ENCODE measurements at places on chromosomes 7 and 10. TPM values are rescaled to one million over a fixed set of nuclear protein-coding genes. Genes with fewer than 3 reads are reported as not detected.
A peak's percentile ranks its signal among the peaks of the same experiment; 100 is the strongest.

GRCh38 chr10:44966816-44967509 is 7.4 kb downstream of the RASSF4 start:
- no peak for DNase-seq

DNA sequence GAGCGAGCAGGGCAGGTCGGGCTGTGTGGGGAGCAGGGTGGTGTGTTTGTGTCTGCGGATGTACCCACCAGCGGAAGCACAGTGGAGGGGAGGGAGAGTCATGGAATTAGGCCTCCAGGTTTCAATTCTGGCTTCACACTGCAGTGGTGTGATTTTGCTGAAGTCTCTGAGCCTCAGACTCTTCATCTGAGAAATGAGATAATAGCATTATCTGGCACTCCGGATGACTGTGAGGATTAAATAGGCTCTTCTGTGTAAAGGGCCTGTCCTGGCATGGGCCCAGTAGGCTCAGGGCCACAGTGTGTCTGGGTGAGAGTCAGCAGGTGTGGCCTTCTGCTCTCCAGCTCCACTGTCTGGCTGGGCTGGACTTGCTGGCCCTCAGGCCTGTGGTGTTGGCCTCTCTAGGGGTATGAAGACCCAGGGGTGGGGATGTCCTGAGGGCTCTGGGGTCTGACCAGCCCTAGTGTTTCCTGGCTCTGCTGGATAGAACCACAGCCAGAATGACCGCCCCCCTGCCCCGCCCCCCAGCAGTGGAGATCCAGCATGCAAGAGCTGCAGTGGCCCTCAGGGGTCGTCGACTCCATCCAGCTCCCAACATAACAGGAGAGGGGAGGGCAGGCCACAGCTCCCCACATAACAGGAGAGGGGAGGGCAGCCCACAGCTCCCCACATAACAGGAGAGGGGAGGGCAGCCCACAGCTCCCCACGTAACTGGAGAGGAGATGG is 178.6 kb downstream of the RPS24 start:
- no peak for DNase-seq

DNA sequence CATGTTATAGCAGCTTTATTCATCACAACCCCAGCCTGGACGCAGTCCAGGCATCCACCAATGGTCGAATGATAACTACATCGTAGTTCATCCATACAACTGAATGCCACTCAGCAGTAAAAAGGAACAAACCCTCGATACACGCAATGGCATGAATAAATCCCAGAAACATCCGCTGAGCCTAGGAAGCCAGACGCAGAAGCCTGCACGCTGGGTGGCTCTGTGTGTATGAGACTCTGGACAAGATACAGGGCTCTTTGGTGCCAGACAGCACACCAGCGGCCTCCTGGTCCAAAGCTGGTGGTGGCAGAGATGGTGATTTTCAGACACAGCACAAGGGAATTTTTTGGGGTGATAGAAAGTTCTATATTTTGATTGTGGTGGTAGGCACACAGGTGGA is 10.0 kb upstream of the CRYGN start:
- no peak for DNase-seq

GRCh38 chr7:112580717-112581435 is 100.1 kb downstream of the LSMEM1 start:
- no peak for DNase-seq

GRCh38 chr7:96636342-96636860 is 73.2 kb downstream of the SEM1 start:
- DNase-seq = no peak

- DNase-seq = no peak
These were observed 55.7 kb downstream of the ST7 start for GRCh38 chr7:117008886-117009531.

- DNase-seq = no peak
These were observed 5.1 kb downstream of the SLC29A4 start for GRCh38 chr7:5287802-5288201.

GRCh38 chr10:45602082-45602730 is 70.4 kb downstream of the ZFAND4 start:
- DNase-seq = no peak

GRCh38 chr7:81447351-81447952 is 322.4 kb downstream of the HGF start:
- DNase-seq = no peak

DNA sequence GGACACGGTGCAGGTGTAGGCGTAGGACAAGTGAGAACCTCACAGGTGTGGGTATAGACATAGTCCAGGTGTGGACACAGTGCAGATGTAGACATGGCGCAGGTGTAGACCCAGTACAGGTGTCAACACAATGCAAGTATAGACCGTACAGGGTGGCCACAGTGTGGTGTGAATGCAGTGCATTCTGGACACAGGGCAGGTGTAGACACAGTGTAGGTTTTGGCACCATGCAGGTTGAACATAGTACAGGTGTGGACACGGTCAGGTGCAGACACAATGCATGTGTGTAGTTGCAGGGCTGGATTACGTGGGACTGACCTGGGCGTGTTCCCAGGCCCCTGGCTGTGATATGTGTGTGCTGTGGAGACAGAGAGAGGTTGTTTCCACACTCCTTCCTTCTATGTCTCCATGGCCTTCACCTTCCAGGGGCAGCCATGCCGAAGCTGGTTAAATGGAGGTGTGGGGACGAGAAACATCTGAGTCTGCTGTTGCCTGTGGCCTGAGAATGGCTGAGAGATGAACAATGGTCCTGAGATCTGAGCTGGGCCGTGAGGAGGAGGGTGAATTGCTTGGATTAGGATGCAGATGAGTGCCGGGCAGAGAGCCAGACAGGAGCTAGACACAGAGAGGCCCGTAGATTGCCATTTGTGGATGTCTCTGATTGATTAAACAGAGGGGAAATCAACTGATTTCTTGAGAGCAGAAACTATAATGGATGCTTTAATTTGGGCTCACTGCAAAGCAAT is 343.9 kb upstream of the SHH start:
- DNase-seq = no peak

DNA sequence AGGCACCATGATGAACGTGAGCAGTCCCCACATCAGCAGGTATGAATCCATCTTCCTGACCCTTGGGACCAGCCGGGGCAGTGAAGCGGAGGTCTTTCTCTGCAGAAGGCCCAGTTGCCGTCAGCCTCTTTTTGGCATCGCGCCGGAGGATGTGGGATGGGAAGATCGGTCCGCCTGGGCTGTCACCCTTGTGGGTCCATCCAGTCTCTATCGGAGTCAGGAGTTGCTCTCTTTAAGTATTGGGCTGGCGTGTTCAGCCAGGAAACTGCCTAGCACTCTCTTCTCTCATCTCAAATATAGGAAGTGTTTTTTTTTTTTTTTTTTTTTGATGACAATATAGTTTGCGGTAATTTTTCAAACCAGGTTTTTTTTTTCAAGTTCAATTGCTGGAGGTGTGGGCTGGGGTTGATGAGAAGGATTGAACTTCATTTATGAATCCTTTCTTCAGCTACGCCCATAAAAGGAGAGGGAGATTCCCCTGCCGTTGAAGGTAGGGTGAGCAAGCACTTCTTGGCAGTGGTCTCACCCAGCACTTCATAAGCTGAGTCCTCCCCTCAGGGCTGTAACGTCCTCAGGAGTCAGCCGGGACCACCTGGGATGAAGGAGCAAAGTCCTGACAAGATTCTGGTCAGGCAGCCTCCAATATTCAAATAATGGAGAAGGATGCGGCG is at the start of gene IL2RA:
Gene IL2RA, minus strand, starts transcription at position 267 of the 671 bp plus-strand sequence. Its CDS starts 216 bp downstream, at position 51.
- DNase-seq = peak; percentile 48

DNA sequence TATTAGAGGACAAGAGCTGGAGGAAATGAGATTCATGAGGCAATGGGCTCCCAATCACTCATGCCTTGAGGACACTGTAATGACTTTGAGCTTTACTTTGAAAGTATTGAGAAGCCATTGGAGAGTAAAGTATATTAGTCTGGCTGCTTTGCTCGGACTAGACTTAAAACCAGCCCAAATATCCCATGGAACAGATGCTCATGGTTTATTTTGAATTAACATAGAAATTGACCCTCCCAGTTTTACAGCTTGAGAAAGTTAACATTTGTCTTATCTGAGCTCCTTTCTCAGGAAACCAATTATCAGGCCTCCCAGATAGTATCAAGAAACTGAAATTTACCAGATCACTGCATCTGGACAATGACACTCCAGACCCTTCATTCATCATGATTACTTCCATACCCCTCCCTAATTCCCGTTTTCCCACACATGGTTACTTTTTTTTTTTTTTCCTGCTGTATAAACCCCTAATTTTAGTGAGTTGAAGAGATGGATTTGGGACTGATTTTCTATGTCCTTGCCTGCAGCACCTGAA is 270.8 kb upstream of the SMIM30 start:
- DNase-seq = no peak

GRCh38 chr10:42926843-42927242 is 144.2 kb downstream of the BMS1 start:
- no peak for DNase-seq

DNA sequence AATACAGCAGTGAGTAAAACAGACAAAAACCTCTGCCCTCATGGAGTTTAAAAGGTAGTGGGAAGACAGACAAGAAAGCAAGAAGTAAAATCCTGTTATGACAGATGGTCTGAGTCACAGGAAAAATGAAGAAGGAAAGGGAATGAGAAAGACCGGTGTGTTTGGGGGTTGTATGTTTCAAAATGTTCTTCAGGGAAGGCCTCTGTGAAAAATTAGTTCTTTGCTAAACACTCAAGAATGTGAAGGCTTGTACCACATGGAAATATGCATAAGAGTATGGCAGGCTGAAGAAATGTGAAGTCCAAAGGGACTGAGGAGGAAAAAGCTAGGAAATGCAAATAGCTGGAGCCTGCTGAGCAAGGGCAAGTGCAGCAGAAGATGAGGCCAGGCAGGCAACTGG is 315.9 kb upstream of the SEMA3A start:
- no peak for DNase-seq

DNA sequence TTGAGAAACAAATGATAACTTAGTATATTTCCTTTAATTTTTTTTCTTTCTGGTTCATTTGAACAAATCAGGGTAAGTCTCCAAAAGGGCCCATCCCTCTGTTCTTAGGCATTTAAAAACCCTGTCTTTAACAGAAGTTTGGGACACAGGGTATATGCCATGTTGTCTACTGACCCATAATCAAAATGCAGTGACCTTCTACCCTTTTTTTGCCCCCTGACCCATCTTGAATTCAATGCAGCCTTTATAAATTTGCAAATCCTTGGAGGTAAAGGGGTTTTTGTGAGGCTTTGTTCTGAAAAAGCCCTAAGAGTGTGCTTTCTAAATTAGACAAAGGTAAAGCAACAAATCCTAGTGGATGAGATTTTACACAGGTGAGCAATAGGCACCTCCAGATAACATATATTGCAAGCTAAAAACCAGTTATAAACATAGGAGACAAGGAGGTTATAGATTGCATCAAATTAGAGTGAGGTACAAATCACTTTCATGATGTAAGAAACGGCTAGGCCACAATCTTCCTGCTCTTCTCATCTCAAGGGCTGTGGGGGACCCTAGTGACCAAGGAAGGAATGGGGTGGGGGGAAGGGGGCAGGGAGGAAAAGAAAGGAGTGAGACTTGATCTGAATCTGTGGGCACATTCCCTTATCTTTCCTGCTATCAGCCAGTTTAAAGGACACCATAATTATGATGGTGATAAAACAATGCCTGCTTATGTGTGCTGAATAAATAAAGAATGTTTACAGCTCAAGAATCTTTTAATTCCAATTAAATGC is 2.7 kb downstream of the SKIDA1 start:
- DNase-seq = no peak

GRCh38 chr7:149670288-149670687 is 103.1 kb downstream of the ZNF467 start:
- no peak for DNase-seq

GRCh38 chr7:107430057-107430456 is 39.8 kb upstream of the GPR22 start:
- DNase-seq = no peak

- DNase-seq = peak; percentile 32
These were observed 193.7 kb downstream of the RNLS start for GRCh38 chr10:88389456-88389855.

GRCh38 chr7:66452165-66452564 is 176.5 kb upstream of the KCTD7 start:
- no peak for DNase-seq

Gene FZD1
- polyA plus RNA-seq = not detected

Gene KIAA1549
- polyA plus RNA-seq = not detected

Gene LRIT1
- not detected for polyA plus RNA-seq

Gene OPN1SW
- polyA plus RNA-seq = not detected

Gene GIMAP8
- polyA plus RNA-seq = 0.07 TPM

Gene MUC12
- not detected for polyA plus RNA-seq

Gene CDC14C
- not detected for polyA plus RNA-seq

Gene NEUROD6
- polyA plus RNA-seq = not detected

Gene STRA8
- polyA plus RNA-seq = not detected

Gene TRPV6
- not detected for polyA plus RNA-seq

Gene EFCAB10
- 0.24 TPM for polyA plus RNA-seq
